Aorta (tissue), 5 donors: ENCODE measurements at places on chromosomes 3 and 15.

GRCh38 chr15:25331860-25332259 lies 107.0 kb downstream of the UBE3A start:
- H3K27me3 ChIP-seq, result no peaks in the 10 kb centered on the region
- H3K4me1 ChIP-seq, result no peaks in the 10 kb centered on the region
- H3K4me3 ChIP-seq, result no peak overlapping the region
- DNase-seq, result no peak
- peaks cover 4% of the 10 kb centered on the region for H3K36me3 ChIP-seq

DNA sequence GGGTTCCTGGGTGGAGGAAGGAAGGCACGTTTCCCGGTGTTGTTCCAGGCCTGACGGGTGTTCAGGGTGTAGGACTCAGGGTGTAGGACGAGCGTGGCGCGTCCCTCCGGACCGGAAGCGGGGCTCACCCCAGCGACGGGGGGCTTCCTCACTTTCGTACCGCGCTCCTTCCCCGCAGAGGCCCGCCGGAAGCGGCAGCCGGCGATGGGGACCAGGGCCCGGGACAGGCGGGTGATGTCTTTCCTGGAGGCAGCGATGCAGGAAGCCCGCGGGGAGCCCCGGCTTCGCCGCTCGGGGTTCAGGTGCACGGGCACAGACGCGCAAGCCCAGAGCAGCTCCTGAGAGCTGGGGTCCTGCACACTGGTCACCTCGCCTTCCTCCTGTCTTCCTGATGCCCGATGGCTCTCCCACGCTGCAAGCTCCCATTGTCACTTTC lies 13.4 kb downstream of the FOXL2NB start:
- peaks cover 2% of the 10 kb centered on the region for H3K27me3 ChIP-seq
- no peak overlapping the region for H3K27ac ChIP-seq
- no peaks in the 10 kb centered on the region for H3K36me3 ChIP-seq
- DNase-seq, result peak; percentile 76

- H3K4me1 ChIP-seq, result peaks cover 6% of the 10 kb centered on the region
- DNase-seq, result no peak
- peak overlapping the region; percentile 97 for H3K27ac ChIP-seq
- H3K36me3 ChIP-seq, result no peaks in the 10 kb centered on the region
- H3K27me3 ChIP-seq, result no peaks in the 10 kb centered on the region
Observed at GRCh38 chr3:48038971-48039481, 22.8 kb upstream of the MAP4 start.

- no peak overlapping the region for H3K4me3 ChIP-seq
- peaks cover 3% of the 10 kb centered on the region for H3K4me1 ChIP-seq
- H3K27me3 ChIP-seq, result no peaks in the 10 kb centered on the region
- H3K27ac ChIP-seq, result no peak overlapping the region
- H3K36me3 ChIP-seq, result peaks cover 1% of the 10 kb centered on the region
- DNase-seq, result no peak
Observed at GRCh38 chr15:25374143-25374542, 64.7 kb downstream of the UBE3A start.

GRCh38 chr3:47377186-47377585 lies 3.6 kb upstream of the PTPN23 start:
- H3K4me3 ChIP-seq, result no peak overlapping the region
- no peaks in the 10 kb centered on the region for H3K36me3 ChIP-seq

- no peaks in the 10 kb centered on the region for H3K4me1 ChIP-seq
- H3K4me3 ChIP-seq, result no peak overlapping the region
- DNase-seq, result no peak
- no peaks in the 10 kb centered on the region for H3K36me3 ChIP-seq
- H3K27me3 ChIP-seq, result no peaks in the 10 kb centered on the region
Observed at GRCh38 chr3:104717828-104718196, 648.9 kb upstream of the ALCAM start.
